ENCODE measurements at places on chromosomes 7 and 10. TPM values are rescaled to one million over a fixed set of nuclear protein-coding genes. Genes with fewer than 3 reads are reported as not detected.
A peak's percentile ranks its signal among the peaks of the same experiment; 100 is the strongest.

The ALOX5 gene
- polyA plus RNA-seq = 8.0 TPM

The FAM25G gene
- polyA plus RNA-seq = not detected

The MAT1A gene
- not detected for polyA plus RNA-seq

The CYP3A4 gene
- polyA plus RNA-seq = not detected

The CREB5 gene
- polyA plus RNA-seq = not detected

The ELOVL3 gene
- not detected for polyA plus RNA-seq

DNA sequence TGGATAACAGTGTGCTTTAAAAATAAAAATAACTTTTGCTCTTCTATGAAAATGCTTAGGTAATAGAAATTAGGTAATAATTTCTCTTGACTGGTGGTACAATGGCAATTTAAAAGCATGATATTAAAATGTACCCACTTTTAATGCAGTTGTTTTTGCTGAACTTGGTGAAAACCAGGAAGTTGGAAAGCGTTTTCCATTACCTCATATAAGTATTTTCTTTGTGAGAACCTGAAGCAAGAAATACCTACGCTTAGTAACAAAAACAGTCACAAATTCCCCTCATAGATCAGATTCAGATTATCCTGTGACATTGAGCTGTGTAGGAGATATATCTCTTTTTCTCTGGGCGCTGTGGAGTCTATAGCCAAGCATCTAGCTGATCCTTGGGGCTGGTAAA, 689.0 kb upstream of the FZD8 start:
- no peaks in the 10 kb centered on the region for H3K36me3 ChIP-seq
- no peaks in the 10 kb centered on the region for H3K4me1 ChIP-seq
- DNase-seq = no peak
- H3K27ac ChIP-seq = no peak overlapping the region
- no peaks in the 10 kb centered on the region for H3K27me3 ChIP-seq
- no peak overlapping the region for H3K4me3 ChIP-seq

GRCh38 chr10:117455346-117455745, 80.1 kb upstream of the PDZD8 start:
- H3K4me1 ChIP-seq = peaks cover 20% of the 10 kb centered on the region
- H3K36me3 ChIP-seq = no peaks in the 10 kb centered on the region
- peaks cover 9% of the 10 kb centered on the region for H3K27me3 ChIP-seq
- no peak overlapping the region for H3K4me3 ChIP-seq
- no peak for DNase-seq
- no peak overlapping the region for H3K27ac ChIP-seq

DNA sequence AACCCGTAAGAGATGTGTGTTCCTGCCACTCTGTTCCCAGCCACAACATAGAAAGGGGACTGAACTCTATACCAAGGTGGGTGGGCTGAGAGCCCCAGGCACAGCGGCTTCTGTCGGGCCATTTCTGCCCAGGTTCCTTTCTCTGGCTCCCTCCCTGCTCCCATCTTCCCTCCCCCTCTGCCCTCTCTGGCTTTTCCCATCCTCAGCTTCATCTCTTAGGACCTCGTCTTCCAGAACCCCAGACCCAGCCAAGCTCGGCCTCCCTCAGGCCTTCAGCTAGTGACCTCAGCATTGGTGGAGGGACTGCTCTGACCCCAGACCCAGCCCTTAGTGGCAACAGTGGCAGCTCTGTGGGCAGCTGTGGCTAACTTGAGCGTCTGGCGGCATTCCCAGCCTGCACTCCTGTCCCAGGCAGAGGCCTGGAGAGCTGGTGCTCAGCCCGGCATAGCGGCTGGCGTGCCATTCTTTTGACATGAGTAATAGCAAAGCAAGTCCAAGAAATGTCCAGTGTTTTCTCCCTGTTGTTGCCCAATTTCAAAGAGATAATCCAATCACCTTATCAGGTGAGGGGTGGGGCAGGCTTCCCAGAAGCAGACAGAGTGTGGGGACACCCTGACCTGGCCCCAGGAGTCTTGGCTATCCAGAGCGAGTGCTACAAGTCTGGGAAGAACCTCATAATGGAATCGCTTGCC, 15.9 kb downstream of the PTPRE start:
- no peak overlapping the region for H3K27ac ChIP-seq
- no peak overlapping the region for H3K4me3 ChIP-seq
- H3K27me3 ChIP-seq = peaks cover 5% of the 10 kb centered on the region

GRCh38 chr7:101728128-101728527, 89.3 kb upstream of the CUX1 start:
- no peak overlapping the region for H3K27ac ChIP-seq
- no peaks in the 10 kb centered on the region for H3K36me3 ChIP-seq
- H3K4me1 ChIP-seq = no peaks in the 10 kb centered on the region
- peaks cover 1% of the 10 kb centered on the region for H3K27me3 ChIP-seq

DNA sequence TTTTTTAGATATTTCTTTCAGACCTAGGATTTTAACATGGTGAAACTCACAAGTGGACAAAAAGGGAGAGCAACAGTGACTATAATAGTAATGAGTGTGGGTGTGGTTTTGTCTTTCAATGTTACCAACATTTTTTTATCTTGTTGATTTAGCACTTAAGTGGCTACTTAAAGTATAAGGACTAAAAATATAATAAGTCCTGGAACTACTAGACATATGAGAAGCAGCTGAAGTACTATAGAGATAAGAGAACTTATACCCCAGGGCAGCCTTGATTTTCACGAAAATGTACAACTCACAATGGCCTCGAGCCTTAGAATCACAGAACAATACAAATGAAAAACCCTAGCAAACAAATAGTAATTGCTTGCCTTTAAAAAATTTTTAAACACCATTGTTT, 1151.8 kb downstream of the TYW1 start:
- H3K4me3 ChIP-seq = no peak overlapping the region
- no peak overlapping the region for H3K27ac ChIP-seq
- peaks cover 4% of the 10 kb centered on the region for H3K36me3 ChIP-seq
- H3K27me3 ChIP-seq = no peaks in the 10 kb centered on the region

GRCh38 chr10:5040781-5041470, 37.3 kb upstream of the AKR1C2 start:
- H3K4me3 ChIP-seq = no peak overlapping the region
- DNase-seq = no peak
- H3K4me1 ChIP-seq = peaks cover 10% of the 10 kb centered on the region
- H3K27me3 ChIP-seq = peaks cover 6% of the 10 kb centered on the region

GRCh38 chr7:118429141-118429540, 204.6 kb downstream of the ANKRD7 start:
- no peak for DNase-seq
- H3K4me3 ChIP-seq = no peak overlapping the region
- H3K36me3 ChIP-seq = peaks cover 4% of the 10 kb centered on the region
- H3K4me1 ChIP-seq = no peaks in the 10 kb centered on the region
- peaks cover 2% of the 10 kb centered on the region for H3K27me3 ChIP-seq
- H3K27ac ChIP-seq = no peak overlapping the region

DNA sequence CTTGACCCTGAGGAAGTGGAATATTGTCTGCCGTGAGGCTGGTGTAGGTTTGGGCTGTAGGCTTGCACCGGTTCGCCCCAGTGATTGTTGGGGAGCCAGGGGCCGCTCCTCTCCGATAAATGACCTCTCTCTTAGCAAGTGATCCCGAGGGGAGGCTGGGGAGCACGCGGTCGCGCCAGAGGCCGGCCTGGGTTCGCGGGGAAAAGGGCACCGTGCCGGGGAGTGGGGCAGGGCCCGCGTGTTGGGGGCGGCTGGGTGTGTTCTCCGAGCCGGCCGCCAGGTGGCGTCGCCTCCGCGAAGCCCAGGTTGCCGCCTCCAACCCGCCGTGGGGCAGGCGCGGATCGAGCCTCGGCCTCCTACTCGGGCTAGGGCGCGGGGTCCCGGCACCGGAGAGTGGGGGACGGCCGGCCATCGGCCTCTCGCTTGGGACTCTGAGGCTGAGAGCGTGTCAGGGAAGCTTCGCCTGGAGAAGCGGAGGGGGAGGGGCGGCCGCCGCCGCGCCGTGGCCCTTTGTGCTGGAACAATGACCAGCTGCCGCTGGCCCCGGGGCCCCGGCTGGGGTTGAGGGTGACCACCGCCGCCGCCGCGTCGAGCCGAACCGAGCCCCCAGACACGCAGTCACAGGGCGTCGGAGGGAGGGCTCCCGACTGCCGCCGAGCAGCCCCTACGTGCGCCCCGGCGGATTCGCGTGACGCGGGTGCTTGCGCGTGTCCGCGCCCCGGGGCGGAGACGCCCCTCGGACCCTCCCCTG, 442 bp upstream of the LZTS2 start:
- peak overlapping the region; percentile 94 for H3K27ac ChIP-seq
- H3K4me1 ChIP-seq = peaks cover 29% of the 10 kb centered on the region
- H3K36me3 ChIP-seq = peaks cover 4% of the 10 kb centered on the region
- peak overlapping the region; percentile 90 for H3K4me3 ChIP-seq

DNA sequence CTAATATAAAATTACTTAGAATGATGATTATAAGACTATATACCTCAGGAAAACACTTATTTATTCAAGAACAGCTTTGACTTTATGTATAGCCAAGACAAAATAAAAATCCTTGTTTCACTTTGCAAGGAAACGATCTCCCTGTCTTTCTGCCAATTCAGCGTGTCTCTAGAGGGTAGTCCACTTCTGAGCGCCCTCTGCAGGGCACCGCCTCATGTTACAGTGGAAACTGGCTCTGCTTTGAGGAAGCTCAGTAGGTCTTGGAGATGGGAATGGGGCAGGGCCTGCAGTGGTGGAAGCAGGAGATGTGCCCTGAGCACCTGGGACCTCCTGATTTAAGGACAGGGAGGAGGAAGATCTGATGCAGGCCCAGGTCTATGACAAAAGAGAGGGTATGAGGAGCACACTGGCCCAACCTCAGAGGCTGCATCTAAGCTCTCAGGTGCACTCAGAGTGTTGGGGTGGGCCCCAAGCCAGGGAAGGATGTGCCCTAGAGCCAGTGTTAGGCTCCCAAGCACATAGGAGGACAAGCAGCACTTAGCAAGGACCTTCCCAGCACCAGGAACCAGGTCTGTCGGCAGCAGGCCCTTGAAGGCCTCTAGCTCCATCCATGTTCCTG, 481.0 kb downstream of the TNS3 start:
- H3K4me1 ChIP-seq = no peaks in the 10 kb centered on the region
- no peak for DNase-seq
- H3K4me3 ChIP-seq = no peak overlapping the region
- peaks cover 5% of the 10 kb centered on the region for H3K27me3 ChIP-seq
- no peak overlapping the region for H3K27ac ChIP-seq

DNA sequence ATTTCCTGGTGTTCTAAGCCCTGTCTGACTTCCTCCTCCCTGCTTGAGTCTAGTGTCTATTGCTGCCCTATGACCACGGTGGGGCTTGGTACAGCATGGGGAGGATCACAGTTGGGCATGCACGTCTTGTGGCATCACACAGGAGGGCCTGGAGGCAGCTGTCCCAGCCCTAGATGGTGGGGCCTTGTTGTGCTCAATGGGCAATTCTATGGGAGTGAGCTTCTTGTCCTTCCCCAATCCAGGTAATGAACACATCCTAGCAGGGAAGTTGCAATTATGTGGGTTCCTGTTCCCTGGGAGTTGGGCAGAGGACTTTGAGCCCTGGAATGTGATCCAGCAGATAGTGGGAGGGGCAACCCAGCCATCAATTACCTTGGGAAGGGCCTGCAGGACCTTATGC, 10.8 kb upstream of the FAM3C start:
- no peak overlapping the region for H3K4me3 ChIP-seq
- no peak overlapping the region for H3K27ac ChIP-seq
- no peaks in the 10 kb centered on the region for H3K36me3 ChIP-seq
- H3K4me1 ChIP-seq = peaks cover 6% of the 10 kb centered on the region
- H3K27me3 ChIP-seq = peaks cover 2% of the 10 kb centered on the region

GRCh38 chr10:107548301-107548700, 383.8 kb upstream of the SORCS1 start:
- DNase-seq = no peak
- H3K36me3 ChIP-seq = no peaks in the 10 kb centered on the region
- H3K27ac ChIP-seq = no peak overlapping the region
- no peak overlapping the region for H3K4me3 ChIP-seq
- H3K27me3 ChIP-seq = no peaks in the 10 kb centered on the region

DNA sequence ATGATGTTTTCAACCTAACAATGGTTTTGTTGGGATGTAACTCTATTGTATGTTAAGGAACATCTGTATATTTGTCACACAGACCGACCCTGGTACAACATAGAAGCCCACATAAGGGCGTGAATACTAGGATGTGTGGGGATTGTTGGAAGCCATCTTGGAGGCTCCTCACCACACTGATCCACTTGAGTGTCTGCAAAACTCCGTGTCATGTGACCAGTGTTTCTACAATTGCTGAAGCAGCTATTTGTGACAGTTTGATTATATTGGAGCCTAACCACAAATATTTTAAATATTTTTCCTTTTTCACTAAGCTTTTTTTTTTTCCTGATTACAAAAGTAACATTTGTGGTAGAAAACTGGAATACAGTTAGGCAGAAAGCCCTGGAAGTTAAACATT, 27.9 kb downstream of the RALA start:
- peaks cover 44% of the 10 kb centered on the region for H3K4me1 ChIP-seq
- no peak overlapping the region for H3K27ac ChIP-seq
- peaks cover 3% of the 10 kb centered on the region for H3K36me3 ChIP-seq
- DNase-seq = no peak
- H3K27me3 ChIP-seq = no peaks in the 10 kb centered on the region

DNA sequence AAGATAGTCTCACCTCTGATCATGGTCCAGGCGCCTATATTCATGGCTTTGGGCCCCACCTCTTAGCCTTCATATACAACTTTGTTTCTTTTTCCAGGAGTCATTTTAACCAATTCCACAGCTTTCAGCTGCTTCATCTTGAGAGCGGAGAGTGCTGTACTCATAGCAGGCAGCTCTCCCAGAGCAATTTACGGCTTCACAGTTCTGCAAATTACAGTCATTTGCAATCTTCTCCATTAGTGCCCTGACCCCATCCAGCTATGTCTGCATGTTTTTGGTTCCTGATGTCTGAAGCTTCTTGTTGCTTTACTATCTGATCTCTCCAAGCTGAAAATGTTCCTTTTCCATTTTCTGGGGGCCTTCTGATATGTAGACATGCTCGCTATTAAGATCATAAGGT, 18.0 kb upstream of the MEST start:
- no peaks in the 10 kb centered on the region for H3K36me3 ChIP-seq
- H3K27me3 ChIP-seq = peaks cover 7% of the 10 kb centered on the region
- H3K27ac ChIP-seq = no peak overlapping the region
- no peak for DNase-seq
- H3K4me3 ChIP-seq = no peak overlapping the region
- no peaks in the 10 kb centered on the region for H3K4me1 ChIP-seq

GRCh38 chr7:118245267-118246040, 20.9 kb downstream of the ANKRD7 start:
- no peak overlapping the region for H3K4me3 ChIP-seq
- H3K27me3 ChIP-seq = peaks cover 2% of the 10 kb centered on the region
- H3K27ac ChIP-seq = no peak overlapping the region
- H3K36me3 ChIP-seq = no peaks in the 10 kb centered on the region
- no peak for DNase-seq

DNA sequence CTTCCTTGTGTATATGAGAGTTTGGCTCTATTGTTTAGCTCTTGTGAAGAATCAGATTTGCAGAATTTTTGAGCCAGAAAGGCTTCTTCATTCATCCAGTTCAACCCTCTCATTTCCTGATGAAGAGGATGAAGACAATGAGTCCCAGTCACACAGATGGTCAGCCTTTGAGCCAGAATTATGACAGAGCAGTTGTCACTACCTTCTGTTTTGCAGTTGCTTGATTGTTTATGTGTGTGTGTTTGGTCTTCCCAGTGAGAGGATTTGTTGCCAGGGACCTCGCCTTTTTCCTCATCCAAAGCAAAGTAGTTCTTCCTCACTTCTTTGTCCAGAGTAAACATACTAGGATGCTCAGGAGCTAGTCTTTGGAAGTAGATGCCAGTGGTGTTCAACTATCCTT, 15.6 kb downstream of the MDFIC start:
- no peak overlapping the region for H3K27ac ChIP-seq
- no peaks in the 10 kb centered on the region for H3K27me3 ChIP-seq
- H3K36me3 ChIP-seq = peaks cover 13% of the 10 kb centered on the region
- DNase-seq = no peak
- H3K4me1 ChIP-seq = peaks cover 17% of the 10 kb centered on the region
